Glomerular endothelial cell (primary cell): ENCODE measurements at places on chromosomes 11 and 22. TPM values are rescaled to one million over a fixed set of nuclear protein-coding genes. Genes with fewer than 3 reads are reported as not detected.

GRCh38 chr11:127385071-127385470, 384.5 kb upstream of the KIRREL3 start:
- DNase-seq, result no peak

DNA sequence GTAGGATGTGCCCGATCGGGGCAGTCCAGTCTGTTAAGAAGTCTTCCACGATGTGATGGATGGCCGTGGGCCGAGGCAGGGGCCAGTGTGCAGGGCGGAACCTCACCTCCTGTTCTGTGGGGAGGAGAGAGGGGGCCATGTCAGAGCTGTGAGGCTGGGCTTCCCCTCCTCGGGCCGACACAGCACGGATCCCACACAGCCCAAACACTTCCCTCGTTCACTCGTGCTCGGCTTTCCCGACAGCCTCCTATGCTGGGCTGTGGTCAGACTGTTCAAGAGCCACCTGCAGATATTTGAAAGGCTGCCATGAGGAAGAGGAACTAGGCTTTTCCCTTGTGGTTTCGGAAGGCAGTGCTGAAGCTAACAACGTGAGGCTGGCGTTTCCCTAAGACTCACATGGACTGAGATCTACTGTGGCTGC, 12.3 kb upstream of the TXN2 start:
- DNase-seq, result no peak

DNA sequence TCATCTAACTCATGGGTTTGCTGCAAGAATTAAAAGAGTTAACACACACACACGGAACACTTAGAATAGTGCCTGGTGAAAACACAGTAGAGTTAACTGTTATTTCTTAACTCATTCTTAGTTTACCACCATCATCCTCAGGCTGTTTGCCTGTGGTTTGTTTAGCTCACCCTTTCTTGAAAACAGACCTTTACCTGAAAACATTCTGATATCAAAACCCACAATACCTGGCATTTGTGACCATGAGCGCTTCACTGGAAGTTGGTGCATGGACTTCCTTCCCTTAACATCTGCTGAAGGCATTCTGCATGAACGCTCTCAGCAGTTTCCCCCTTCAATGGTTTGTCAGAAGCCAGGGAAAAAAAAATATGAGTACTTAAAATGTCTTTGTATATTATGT, 256.0 kb downstream of the ETS1 start:
- no peak for DNase-seq

DNA sequence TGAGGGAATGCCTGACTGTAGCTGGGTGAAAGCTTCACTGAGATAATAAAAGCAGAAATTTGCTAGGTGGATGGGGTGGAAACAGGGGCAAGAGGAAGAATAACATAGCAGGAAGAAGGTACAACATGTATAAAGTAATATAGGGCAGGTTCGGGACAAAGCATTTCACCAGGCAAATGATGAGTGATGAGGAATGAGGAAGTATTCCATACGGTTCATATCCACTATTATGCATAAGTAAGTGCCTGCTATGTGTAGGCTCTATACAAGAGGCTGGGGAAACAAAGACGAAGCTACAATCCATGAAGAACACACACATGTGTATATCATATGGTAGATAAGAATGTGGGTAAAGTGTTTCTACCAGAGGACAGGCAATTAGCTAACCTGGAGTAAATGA, 7.9 kb downstream of the NDUFC2 start:
- no peak for DNase-seq

DNA sequence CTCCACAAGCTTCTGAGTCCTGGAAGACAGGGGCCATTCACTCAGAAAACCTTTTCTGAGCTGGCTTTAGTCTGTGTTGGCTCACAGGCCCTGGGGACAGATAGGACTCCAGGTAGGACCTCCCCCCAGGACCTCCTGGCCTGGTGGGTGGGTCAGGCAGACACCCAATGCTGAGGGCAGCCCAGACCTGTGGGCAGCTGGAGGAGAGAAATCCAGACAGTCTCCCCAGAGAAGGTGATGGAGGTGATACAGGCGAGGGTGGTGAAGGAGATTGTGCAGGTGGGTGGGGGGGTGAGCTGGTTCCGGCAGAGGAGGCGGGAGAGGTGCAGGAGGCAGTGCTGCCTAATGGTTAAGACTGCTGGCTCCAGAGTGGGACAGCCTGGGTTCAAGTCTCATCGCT, 15.6 kb downstream of the LRRC32 start:
- DNase-seq, result no peak

The ART5 gene
- 0.23 TPM in 1 of 2 replicates, not detected in the other for total RNA-seq

The FADD gene
- 38.7 and 38.8 TPM in 2 replicates for total RNA-seq

- DNase-seq, result no peak
Measured at GRCh38 chr11:17294033-17294432, 17.5 kb downstream of the NUCB2 start.

The RHOD gene
- total RNA-seq, result 22.1 and 23.8 TPM in 2 replicates

GRCh38 chr11:56522008-56522407, 21.0 kb downstream of the OR5M11 start:
- no peak for DNase-seq

DNA sequence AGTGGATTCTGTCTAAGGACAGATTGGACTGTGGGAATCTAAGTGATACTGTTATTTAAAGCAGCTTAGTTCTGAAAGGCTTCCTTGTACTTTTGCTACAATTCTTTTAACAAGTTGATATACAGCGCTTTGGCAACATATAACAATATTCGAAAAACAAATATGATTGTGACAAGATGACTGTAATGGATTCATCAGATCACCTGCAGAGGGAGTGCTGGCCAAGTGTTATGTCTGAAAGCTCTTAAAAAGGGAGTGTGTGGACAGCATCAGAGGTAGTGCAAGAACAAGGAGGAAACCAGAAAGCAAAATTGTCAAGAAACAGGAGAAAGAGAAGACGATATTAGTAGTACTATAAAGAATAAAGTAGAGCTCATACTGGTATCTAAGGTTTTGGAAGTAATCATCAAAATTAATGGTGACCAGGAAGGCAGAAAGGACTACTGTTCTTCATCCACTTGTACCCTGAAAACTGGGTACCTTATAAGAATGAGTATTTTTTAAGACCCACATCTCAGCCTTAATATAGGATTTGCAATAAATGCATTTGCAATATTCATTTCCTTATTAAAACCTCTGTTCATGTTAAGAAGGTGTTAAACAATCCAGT, 1112.0 kb upstream of the CCDC90B start:
- DNase-seq, result no peak

DNA sequence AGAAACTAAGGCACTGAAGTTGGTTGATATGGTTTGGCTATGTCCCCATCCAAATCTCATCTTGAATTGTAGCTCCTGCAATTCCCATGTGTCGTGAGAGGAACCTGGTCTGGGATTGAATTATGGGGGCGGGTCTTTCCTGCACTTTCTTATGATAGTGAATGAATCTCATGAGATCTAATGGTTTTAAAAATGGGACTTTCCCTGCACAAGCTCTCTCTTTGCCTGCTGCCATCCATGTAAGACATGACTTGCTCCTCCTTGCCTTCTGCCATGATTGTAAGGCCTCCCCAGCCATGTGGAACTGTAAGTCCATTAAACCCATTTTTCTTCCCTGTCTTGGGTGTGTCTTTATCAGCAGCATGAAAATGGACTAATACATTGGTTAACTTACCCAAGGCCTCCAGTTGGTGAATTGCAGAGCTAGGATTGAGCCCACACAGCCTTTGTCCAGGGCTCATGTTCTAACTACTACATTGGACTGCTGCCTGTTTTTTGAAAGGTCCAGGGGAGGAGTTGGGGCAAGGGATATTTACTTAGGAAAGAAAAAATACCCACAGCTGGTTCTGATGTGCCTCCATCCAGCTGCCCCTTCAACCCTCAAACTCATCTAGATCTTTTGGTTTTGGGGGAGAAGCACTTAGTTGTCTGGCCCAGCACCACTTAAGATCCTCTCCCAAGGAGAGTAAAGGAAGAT, 107.8 kb upstream of the NAV2 start:
- no peak for DNase-seq

- DNase-seq, result no peak
Measured at GRCh38 chr11:115217726-115218311, 286.4 kb downstream of the CADM1 start.

The OR8B2 gene
- total RNA-seq, result not detected in 2 replicates

- DNase-seq, result no peak
Measured at GRCh38 chr22:49589301-49589700, 238.4 kb downstream of the BRD1 start.

DNA sequence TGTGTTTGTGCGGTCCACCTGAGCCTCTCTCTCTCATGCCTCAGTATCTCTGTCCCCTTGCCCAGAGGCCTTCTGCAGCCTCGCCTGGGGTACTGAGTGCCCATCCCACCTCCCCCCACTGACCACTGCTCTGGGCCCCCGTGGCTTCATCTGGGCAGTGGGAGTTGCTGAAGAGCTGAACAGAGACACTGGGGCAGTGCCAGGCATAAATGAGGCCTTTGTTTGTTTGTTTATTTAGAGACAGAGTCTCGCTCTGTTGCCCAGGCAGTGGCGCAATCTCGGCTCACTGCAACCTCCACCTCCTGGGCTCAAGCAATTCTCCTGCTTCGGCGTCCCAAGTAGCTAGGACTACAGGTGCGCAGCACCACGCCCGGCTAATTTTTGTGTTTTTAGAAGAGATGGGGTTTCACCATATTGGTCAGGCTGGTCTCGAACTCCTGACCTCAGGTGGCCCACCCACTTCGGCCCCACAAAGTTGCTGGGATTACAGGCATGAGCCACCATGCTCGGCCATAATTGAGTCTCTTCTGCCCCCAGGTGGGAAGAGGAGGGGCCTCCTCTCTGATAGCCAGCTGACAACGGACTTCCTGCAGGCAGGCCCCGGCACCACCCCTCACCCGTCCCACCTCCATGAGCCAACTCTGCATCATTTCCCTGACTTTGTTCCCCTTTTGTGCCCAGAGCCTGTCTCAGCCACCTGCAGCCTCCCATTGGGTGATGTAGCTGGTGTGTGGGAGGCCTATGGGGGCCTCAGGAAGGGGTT, 9.3 kb downstream of the CRYBB3 start:
- DNase-seq, result no peak

DNA sequence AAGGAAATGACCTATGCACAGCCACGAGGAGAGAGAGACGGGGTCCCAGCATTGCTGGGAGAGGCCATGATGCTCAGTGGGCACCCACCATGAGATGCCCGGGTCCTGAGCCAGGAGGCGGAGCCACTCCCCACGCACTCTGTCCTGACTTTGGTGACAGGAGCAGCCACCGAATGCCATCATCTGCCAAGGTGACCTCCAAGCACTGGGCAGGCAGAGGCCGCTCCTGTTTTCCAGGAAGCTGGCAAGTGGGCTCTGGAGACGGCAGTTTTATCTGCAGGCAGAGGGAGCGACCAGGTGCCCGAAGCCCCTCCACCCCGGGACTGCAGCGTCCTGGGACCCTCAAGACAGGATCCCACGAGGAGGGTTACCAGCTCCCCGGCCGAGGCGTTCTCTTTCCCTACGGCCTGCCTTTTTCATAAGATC, 453.9 kb downstream of the BRD1 start:
- DNase-seq, result no peak

DNA sequence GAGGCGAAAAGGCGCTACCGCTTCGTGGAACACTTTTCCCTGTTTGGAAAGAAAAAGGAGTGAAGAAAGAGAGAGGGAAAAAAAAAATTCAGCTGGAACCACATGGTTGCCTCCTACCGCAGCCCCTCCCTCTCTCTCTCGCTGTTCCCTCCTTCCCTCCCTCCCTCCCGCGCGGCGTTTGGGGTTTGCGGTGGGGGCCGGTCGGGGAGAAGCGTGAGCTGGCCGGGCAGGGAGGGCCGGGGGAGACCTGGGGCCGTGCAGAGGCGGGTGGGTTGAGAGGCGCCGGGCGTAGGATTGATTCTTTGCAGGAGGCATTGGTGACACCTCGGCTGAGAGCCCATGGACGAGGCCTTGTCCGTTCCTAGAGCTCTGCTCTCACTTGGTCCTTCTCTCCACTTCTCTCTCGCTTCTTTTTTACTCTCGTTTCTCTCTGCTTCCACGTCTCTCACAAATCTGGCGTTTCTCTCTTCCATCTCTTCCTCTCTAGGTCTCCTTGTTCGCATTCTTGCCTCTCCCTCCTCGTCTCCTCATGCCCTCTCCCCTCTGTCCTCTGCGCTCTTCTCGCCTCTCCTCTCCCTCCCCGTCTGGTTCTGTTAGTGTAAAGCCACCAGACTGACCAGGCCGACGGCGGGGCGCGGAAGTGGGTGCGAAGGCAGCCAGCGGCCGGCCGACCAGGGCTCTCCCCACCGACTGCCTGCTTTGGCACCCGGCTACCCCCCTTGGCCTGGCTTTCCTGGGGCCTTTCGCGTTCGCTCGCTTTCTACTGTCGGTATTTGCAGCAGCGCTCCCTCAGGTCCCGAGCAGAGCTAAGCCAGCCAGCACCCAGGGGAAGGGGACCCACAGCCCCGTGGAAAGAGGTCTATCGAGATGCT, at the start of gene CLMP:
CLMP (minus strand) TSS at position 61 of the 872 bp plus-strand sequence. CDS start 308 bp downstream, outside the sequence.
- no peak for DNase-seq

- DNase-seq, result no peak
Measured at GRCh38 chr22:32880893-32881596, 79.5 kb downstream of the TIMP3 start.

The OR5M8 gene
- total RNA-seq, result not detected in 2 replicates

The RAB3IL1 gene
- total RNA-seq, result 3.7 and 6.2 TPM in 2 replicates

GRCh38 chr22:39013942-39014722, at the start of gene APOBEC3C:
TSS of gene APOBEC3C (plus strand) at chr22:39014257. CDS start at chr22:39014363, 106 bp downstream.
- DNase-seq, result no peak

The EHF gene
- not detected in 2 replicates for total RNA-seq

GRCh38 chr11:126583101-126583500, 227.6 kb downstream of the ST3GAL4 start:
- DNase-seq, result no peak

- DNase-seq, result no peak
Measured at GRCh38 chr11:46250745-46251052, 26.8 kb upstream of the CREB3L1 start.

The SYT12 gene
- total RNA-seq, result 0.18 TPM in 1 of 2 replicates, not detected in the other

DNA sequence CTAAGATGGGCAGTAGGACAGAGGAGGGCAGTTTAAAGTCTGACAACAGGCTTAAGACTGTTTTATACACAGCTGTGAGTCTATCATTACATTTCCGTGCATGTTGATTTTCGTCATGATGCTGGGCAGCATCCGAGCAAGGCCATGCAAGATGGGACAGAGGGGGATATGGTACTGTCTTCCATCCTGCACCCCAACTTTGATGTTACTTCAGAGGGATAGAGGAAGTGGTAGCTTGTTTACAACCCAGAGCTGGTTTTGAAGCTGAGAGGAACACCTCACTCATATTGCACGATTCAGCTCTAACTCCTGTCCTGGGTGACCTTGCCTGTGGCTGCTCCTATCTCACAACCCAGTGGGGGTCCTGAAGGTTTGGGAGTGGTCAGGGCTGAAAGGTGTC, 3.0 kb upstream of the SORL1 start:
- no peak for DNase-seq

- DNase-seq, result no peak
Measured at GRCh38 chr11:23974601-23975000, 522.3 kb upstream of the LUZP2 start.

GRCh38 chr11:68014947-68015447, 4.9 kb downstream of the ALDH3B1 start:
- no peak for DNase-seq

- no peak for DNase-seq
Measured at GRCh38 chr22:40637183-40638150, 948 bp upstream of the MRTFA start.
